ENCODE measurements at places on chromosomes 1 and 21. TPM values are rescaled to one million over a fixed set of nuclear protein-coding genes. Genes with fewer than 3 reads are reported as not detected.

- peak; percentile 48 for DNase-seq
These were observed 89.8 kb downstream of the TMEM200B start for GRCh38 chr1:29033829-29034466.

GRCh38 chr1:191582169-191582568, 576.1 kb upstream of the RGS18 start:
- DNase-seq, result no peak

- no peak for DNase-seq
These were observed 72.2 kb downstream of the C21orf91 start for GRCh38 chr21:17746920-17747319.

- DNase-seq, result no peak
These were observed 38.2 kb downstream of the NMNAT2 start for GRCh38 chr1:183379951-183380350.

DNA sequence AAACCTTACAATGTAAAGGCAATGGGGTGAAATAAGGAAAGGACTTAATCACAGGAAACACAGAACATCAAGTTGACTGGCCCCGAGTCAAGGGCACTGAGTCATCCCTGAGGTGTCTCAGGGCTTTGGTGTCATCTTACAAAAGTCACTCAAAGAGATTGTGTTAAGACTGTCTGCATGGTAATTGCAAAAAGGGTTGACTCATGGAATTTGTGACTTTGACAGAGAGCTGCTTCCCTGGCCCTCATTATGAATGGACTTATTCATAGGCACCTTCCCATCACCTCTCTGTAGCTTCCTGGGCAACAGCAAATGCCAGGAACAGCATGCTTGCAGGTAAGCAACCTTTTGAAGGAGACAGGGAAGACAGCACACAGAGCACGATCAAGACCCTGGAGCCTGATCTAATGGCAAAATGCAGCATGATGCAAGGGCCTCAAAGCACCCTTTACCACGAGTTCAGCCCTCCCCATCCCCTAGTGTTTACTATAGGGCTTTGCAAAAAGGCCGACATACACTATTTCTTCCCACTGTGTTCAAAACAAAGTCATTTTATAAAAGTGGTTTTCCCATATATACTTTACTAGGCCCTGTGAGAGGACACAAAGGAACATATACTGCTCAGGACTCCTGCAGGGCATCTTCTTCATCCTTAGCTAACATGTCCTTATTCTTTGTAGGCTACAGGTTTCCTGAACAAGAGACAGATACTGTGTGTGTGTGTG, 17.1 kb downstream of the ZP4 start:
- DNase-seq, result peak; percentile 95

- DNase-seq, result no peak
These were observed 104.6 kb downstream of the KCND3 start for GRCh38 chr1:111884772-111885443.

- DNase-seq, result peak; percentile 84
These were observed 4.8 kb downstream of the ATP1A1 start for GRCh38 chr1:116377541-116378529.

GRCh38 chr21:14318578-14318977, 64.4 kb downstream of the HSPA13 start:
- DNase-seq, result no peak

DNA sequence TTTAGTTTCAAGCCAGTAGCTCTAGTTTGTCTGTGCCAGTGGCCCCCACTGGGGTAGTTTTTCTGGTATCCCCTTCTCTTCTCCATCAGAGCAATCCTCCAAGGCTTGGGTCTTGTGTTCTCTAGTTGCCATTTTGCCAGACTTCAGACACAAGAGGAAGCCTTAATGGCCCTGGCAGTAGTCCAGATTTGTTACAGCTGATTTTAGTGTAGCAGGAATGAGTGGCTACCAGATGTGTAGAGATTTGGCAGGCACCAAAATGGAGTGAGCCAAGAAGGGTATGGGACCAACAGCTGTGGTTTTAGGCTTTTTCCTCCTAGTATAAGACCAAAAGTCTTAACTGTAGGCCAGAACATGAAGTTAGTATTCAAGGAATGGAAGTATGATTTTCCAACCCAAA, 56.8 kb downstream of the ACP6 start:
- peak; percentile 78 for DNase-seq

DNA sequence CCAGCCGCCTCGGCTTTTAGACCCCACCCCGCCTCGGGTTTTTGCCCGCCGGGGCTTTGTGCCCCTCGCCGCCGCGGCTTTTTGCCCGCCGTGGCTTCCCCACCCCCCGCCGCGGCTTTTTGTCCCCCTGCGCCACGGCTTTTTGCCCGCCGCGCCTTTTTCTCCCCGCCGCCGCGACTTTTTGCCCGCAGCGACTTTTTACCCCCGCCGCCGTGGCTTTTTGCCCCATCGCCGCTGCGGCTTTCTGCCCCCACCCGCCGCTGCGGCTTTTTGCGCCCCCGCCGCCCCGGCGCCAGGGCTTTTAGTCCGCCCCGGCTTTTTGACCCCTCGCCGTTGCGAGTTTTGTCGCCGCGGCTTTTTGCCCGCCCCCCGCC, 474.4 kb downstream of the FAM72C start:
- DNase-seq, result no peak

DNA sequence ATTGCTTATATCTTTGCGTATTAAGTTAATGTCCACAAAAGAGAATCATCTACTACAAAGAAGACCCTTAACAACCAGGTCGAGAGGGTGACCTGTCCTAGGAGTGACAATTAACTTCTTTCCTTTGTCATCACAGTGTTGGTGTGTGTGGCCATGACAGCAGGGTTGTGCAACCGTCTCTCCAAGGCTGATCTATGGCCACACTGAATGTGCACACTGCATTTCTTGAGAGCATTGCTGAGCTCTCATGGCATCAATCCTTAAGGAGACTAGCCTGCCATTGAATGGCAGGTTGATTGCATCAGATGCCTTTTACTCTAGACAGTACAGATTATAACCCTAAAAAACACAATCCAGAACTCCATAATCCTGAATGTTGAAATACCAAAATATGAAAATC, 86.5 kb upstream of the OLFM3 start:
- no peak for DNase-seq

DNA sequence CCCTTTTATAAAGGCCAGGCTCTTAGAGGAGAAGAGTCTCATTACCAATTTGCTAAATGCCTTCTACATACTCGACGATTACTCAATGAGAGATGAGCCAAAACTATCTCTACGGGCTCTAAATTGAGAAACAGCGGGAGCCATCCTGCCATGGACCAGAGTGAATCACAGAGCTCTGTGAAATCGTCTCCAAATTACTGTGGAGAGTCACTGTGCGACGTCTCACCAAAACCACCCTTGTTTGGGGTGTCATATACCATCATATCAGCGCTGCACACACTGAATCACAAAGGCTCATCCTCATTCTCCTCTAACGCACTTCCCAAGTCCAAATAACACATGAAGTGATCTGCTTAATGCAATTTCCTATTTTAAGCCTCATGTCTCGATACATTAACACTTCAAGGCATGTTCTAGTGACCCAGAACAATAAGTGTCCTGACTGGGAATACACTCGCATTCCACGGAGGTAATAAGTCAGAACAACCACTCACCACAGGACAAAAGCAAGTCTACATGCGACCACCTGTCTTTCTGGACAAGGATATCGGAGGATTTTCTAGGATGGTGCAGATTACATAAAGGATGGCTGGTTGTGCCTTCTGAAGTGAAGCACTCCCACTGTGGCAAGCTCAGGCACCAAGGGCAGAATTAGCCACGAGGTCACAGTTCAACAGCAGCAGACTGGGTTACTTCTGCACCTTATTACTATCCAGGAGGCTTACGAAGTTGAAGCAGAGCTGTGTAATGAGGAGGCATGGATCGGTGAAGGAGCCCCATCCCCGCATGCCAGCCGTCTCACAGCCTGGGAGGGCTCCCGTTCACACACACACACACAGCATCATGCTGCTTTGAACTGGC, 44.3 kb downstream of the NID1 start:
- DNase-seq, result peak; percentile 32

The SYT6 gene
- total RNA-seq, result not detected

The NPHP4 gene
- total RNA-seq, result 6.4 TPM

The GBP5 gene
- not detected for total RNA-seq

The CXADR gene
- total RNA-seq, result 16.4 TPM

The S100A1 gene
- total RNA-seq, result 5.1 TPM

The TCHHL1 gene
- total RNA-seq, result not detected

Data from RPMI7951 (cell line).